ENCODE measurements at places on chromosomes 7 and 10.

GRCh38 chr10:79559726-79560125 is 481 bp downstream of the SFTPA2 start:
- no peaks in the 10 kb centered on the region for H3K36me3 ChIP-seq
- DNase-seq = no peak
- no peak overlapping the region for H3K27ac ChIP-seq
- H3K4me1 ChIP-seq = peaks cover 8% of the 10 kb centered on the region

DNA sequence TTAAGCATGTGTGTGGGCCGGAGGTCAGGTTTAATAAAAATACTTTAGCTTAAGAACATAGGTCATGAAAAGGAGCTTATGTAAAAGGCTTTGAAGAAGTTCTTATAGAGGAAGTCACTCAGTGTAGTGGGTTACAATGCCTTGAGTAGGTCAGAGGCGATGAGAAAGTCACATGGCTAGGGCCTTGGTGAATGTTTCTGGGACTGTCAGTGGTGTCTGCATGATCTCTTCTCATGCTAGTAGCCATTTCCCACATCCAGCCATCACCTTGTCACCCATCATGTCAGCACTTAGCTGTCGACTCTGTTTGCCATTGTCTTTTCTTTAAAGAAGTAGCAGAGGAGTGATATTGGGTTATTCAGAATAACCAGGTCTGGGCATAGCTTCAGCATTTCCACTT is 236.6 kb downstream of the CDK14 start:
- no peak for DNase-seq
- H3K27me3 ChIP-seq = no peaks in the 10 kb centered on the region

DNA sequence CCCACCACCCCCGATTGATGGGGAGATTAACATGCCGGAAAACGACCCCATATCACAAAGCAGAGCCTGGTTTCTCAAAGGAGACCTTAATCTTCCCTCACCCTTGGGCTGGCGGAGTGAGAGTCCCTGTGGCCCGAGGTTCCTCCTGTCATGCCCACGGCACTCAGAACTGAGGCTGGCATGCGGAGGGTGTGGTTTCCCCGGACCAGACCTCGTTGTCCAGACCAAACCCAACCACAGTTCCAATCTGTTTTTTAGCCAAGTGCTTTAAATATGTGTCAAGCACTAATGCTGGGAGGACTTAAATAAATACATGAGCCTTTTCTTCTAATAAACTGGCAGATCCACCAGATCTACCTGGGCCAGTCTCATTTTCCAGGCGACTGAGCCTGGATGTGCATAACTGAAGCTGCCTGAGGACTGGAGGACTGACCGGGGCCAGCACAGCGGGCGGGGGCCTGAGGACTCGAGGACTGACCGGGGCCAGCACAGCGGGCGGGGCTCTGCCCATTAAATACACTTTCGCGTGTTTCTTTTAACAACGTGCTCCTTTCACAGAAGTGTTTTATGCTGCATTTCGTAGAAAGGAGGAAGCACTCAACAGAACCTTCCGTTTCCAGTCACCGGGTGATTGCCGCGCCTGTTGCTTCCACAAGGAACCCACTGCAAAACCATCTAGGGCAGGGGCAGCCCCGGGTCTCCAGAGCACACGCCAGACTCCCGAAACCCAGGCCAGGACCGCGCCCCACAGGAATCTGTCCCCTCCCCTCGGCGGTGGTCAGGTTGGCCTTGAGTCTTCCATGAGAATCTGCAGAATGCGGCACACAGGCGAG is 334.6 kb downstream of the PTPRN2 start:
- no peaks in the 10 kb centered on the region for H3K36me3 ChIP-seq
- no peak overlapping the region for H3K4me3 ChIP-seq
- no peaks in the 10 kb centered on the region for H3K4me1 ChIP-seq
- H3K27me3 ChIP-seq = no peaks in the 10 kb centered on the region
- no peak overlapping the region for H3K27ac ChIP-seq
- no peak for DNase-seq

GRCh38 chr10:59299933-59300332 is 62.4 kb downstream of the FAM13C start:
- DNase-seq = no peak
- no peaks in the 10 kb centered on the region for H3K4me1 ChIP-seq
- H3K36me3 ChIP-seq = no peaks in the 10 kb centered on the region
- no peaks in the 10 kb centered on the region for H3K27me3 ChIP-seq

- no peaks in the 10 kb centered on the region for H3K4me1 ChIP-seq
- H3K27ac ChIP-seq = no peak overlapping the region
- H3K36me3 ChIP-seq = peaks cover 6% of the 10 kb centered on the region
- no peaks in the 10 kb centered on the region for H3K27me3 ChIP-seq
- H3K4me3 ChIP-seq = no peak overlapping the region
These were observed 297.9 kb downstream of the DGKB start for GRCh38 chr7:14604606-14605005.

DNA sequence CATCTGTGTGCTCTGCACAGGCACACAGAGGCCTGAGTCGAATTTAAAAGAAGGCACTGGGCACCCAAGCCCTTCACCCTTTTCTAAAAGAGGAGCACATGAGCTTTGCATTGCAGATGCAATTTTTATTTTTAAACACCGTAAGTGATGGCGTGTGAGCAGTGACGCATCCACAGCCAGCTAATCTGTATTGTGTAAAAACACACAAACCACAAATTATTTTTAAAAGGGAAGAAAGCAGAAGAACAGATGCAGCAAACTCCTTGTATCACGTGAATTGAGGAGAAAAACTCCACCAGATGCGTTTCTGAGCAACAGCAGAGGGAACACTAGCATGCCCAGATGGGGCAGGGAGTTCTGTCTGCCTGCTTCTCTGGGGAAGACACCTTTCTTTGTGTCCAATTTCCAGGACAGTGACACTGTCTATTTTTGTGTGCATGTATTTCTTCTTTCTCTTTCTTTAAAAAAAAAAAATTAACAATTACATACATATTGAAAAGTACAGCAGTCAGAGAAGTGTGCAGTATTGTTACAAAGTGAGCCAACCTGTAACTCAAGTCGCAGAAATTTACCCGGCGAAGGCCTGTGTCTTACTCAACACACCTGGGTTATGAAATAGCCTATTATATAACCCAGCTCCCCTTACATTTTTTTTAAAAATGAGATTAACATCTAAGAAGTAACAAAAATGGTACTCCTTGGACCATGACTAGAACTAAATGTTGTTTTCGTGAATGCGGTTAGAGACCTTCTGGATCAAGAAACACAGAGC is 39.2 kb downstream of the EEPD1 start:
- no peak overlapping the region for H3K27ac ChIP-seq
- H3K27me3 ChIP-seq = peaks cover 11% of the 10 kb centered on the region
- no peaks in the 10 kb centered on the region for H3K36me3 ChIP-seq

Data from natural killer cell treated with Interleukin-12 subunit alpha and Interleukin-12 subunit beta and Interleukin-15 and Interleukin-18, amount 100 ng/mL, for 72 hours (primary cell).